ENCODE measurements at places on chromosomes 13 and 19.
A peak's percentile ranks its signal among the peaks of the same experiment; 100 is the strongest.

DNA sequence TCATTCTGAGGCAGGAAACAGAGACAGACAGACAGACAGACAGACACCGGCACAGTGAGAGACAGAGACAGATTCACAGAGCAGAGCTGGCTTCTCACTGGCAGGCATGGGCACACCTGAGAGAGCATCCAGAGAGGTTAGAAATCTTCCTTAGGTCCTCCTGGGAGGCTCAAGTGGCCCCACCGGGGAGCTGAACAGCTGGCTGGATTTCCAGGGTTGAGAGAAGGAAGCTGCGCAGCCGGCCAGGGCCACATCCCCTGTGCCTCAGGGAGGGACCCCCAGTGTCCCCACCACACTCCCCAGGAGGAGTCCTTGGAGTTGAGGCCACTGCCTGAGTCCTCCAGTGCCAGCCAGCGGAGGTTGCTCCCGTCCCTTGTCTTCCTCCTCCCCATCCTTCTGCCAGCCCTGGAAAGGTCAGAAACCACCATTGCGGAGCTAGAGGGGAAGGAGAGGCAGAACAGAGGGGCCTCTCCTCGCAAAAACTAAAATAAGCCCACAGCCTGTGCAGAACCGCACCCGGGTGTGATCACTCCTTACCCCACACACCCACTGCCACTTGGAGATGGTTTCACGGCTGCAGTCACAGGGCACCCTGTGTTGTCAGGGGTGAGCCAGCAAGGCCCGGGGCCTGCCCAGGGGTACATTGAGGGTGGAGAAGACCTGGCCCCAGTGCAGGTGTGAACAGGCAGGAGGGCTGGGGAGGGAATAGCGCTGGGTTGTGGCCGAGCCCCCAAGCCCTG, 4.2 kb downstream of the FFAR3 start:
- no peak for DNase-seq

DNA sequence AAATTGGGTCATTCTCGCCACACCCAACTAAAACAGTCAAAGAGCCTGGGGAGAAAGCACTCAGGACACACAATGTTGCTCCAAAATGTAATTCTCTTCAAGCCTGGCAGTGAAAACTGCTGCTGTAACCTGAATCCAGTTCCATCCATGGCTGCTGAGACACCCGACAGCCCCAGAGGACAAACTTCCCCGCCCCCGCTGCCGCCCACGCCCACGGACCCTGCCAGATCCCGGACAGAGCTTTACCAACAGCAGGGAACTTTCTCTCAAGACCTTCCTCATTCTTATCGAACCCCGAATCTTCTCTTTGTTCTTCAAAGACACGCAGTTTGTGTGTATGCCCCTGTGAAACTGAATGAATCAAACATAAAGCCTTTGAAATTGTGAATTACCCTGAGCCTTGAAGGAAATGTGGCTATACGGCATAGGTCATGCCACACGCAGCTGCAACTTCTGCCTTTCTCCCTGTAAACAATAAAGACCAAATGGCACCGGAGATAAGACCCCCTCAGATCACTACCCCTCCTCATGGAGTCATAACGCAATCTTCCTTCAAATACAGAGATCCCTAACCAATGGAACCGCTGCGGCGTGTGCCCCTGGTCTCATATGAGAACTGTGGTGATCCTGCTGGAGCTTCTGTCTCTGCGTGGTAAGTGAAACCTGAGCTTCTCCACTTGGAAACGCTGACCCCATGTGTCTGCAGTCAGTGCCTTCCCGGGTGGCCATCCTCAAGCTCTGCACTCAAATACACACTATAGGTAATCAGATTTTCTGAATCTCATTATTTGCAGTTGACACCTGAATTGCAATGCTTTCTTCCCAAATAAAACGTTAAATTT, 4.8 kb upstream of the LAMP1 start:
- no peak for DNase-seq

DNA sequence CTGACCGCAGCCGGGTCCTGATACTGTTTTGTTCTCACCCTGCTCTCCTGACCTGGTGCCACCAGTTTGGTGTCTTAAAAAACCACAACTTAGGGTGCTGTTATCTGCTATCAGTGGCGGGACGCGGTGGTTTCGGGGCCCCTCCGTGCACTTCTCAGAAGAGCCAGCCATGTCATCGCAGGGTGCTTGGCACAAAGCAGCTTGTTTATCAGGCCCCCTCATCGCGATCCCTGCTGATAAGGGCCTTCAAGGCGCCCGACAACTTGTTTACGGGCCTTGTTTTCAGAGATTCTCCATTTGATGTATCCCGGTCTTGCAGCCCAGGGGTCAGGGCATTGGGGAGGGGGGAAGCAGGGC, 58.1 kb upstream of the KLF2 start:
- DNase-seq: peak; percentile 85

- DNase-seq: no peak
These were observed 170.8 kb downstream of the NUFIP1 start for GRCh38 chr13:44818428-44818827.

GRCh38 chr13:45242070-45242469, 41.2 kb upstream of the KCTD4 start:
- DNase-seq: no peak

DNA sequence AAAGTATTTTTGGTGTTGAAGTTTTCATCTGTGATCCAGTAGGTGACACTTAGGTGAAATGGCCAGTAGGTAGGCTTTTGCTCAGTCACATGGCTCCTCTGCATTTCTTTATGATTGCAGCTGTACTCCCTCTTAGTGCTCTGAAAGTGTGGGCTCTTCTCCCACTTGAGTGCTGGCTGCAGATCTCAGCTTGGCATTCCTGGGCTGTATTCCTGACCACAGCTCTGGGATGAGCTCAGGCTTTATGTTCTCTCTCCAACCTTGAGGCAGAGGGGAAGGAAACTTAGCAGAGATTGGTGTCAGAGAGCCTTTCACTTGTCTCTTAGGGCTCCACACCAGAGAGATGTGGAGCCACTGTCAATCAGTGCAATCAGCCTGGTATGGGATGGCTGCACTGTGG, 254.3 kb downstream of the NDFIP2 start:
- DNase-seq: no peak

GRCh38 chr13:44474122-44474910, 100.7 kb downstream of the SERP2 start:
- no peak for DNase-seq

DNA sequence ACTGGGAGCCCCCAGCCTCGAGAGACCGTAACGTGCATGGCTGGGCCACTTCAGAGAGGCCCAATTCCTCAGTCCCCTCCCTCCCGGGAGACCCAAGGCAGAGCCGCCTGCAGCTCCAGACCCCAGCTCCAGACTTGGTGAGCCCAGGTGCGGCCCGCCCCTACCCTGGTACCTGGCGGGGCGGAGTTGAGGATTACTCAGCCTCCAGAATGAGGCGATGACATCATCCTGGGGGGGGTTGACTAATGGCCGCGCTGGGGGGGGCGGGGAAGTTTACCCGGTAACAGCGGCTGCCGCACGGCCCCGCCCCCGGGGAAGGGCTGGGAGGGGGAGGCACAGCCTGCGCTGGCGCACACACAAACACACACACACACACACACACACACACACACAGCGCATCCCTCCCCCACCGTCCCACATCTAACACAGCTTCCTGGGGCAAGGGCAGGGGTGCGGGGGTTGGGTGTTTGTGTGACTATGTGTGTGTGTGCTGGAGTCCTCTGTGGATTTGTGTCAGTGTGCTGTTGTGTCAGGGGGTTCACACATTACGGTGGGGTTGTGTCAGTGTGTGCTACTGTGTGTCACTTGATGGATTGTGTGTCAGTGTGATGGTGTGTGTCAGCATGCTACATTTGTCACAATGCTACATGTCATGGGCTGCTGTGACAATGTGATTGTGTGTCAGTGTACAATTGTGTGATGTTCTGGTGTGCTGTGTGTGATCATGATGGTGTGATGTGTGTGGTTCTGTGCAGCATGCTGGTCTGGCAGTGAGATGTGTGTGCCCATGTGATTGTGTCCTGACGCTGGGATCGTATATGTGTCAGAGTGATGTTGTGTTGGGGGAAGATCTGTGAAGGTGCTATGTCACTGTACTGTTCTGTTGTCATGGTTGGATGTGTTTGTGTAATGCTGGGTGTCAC, 10.3 kb upstream of the BBC3 start:
- peak; percentile 90 for DNase-seq

DNA sequence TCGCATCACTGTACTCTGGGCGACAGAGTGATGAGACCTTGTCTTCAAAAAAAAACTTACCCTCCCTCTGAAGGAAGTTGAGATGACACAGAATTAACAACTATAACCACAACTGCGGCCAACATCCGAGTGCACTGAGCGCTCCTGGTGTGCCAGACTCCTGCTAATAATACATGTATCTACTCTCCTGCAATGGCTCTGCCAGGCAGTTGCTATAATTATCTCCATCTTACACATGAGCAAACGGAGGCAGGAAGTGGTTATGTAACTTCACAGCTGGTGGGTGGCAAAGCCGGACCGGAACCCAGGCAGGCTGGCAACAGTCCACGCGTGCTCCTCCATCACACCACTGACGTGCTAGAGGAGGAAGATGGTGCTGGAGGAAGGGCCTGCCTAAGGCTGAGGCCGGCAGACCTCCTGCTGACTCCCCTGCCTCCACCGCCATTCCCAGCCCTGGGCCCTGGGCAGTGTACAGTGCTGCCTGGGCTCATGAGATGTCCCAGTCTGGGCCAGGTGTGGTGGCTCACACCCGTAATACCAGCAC, 12.6 kb downstream of the XRCC1 start:
- peak; percentile 90 for DNase-seq

DNA sequence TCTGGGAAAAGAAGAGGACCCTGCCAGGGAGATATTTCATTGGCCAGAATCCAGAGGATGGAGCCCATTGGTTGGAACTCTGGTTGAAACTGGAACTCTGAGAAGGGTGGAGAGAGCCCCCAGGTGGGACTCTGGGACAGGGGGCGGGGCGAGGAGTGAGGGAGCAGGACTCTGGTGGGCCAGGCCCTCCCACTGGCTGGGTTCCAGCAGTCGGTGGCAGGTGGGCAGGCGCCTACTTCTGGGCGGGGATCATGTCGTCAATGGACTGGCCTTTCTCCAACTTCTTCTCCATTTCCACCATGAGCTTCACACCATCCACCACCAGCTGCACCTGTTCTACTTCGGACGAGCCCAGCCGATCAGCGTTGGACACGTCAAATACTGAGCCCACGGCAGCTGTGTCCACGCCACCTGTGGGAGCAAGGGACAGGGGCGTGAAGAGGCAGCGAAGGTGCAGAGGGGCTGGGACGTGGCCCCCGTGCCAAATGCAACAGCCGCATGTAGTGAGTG, 16.1 kb downstream of the CKM start:
- DNase-seq: no peak

DNA sequence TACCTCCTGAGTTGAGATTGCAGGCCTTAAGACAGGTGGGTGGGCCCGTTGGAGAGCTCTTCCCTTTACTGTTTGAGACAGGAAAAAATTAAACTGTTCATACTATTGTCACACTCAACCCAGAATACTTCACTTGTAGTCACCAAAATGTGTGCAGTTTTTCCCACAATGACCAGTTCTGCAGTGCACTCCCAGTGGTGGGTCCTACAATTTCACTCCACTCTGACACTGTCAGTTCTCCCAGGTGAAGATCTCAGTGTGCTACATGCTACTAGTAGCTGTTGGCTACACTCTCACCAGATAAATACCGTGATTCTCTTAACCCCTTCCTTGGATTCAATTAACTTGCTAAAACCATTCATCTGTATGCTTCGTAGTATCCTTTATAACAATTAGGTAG, 2.9 kb downstream of the ZNF665 start:
- DNase-seq: no peak

DNA sequence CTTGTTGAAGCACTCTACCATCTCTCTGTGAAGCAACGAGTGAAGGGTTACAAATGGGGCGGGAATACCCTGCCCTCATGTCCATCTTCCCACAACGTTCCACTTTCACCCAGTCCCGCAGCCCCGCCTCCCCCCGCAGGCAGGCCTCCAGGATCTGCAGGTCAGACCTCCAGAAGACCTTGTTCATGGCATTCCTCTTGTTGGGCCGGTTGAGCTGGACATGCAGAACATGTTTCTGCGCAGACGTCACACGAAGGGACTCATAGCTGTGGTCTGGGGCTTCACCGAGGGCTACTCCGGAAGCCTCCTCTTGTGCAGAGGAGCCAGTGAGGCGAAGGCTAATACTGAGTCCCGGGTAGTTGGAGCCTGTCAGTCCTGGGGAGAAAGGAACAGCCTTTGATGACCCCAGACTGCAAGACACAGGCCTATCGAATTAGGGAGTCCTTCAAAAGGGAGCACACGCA, 420 bp downstream of the ECH1 start:
- no peak for DNase-seq

DNA sequence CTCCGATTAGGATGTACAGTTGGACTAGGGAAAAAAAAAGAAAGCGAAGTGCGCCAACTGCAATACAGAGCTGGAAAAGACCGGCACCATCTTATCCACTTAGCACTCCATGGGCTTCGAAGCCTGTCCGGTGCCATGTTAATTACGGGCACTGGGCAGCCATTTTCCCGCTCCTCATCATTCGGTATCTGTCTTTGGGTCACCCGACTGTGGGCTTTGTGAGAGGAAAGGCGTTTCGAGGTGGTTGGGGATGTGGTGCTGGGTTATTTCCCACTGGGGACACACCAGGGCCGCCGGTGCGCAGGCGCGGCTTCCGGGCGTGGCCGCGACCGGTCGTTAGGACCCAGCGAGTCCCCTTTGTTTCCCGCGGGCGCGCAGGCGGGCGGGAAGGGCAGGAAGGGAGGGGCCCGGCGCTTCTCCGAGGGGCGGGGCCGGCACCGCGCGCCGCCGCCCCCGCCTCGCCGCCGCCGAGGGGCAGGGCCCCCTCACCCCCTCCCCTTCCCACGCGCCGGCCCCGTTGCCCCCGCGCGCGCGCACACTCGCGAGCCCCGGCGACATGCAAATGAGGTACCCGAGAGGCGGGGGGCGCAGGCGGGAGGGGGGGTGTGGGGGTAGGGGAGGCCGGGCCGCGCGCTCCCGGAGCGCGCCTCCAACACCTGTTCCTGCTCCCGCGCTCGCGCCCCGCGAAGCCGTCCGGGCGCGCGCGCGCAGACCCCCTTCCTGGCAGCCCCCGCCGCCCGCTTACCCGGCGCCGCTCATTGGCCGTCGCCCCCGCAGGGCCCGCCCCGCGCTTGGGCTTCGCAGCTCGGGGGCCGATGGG, at the start of gene ZNF524:
Gene ZNF524 (plus strand): TSS at position 447 of the 820 bp plus-strand sequence. CDS start 1,825 bp downstream, outside the sequence.
- DNase-seq: peak; percentile 88

DNA sequence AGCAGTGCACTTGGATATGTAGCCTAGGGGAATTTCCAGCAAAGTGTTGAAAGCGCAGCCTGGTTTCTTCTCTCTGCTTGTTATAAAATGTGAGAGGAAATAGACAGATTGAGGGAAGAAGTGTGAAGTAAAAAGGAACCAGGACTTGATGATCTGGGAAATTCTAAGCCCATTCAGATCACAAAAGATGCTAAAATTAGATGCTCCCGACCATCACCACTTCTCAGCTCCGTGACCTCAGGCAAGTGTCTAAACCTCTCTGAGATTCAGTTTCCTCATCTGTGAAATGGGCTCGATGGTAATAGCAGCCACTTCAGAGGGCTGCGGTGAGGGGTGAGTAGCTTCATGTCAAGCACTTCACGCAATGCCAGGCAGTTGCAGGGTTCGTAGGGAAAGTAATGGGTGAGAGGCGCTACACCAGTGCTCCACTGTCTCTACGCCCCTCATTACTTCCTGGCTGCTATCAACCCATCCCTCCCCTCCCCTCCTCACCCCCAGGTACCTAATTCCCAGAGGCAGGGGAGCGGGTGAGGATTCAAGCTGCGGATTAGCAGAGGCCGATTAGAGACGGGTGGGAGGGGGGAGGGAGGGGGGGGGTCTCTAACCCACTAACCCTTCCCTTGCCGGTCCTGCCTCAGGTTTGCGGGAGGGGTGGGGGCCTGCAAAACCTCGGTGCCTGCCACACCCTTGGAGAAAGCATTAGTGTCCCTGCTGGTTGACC, 9.0 kb upstream of the NFIC start:
- DNase-seq: peak; percentile 65

Data from CD4-positive, alpha-beta T cell treated with Interferon alpha-2 for 1 hour (primary cell).